Aortic smooth muscle cell (primary cell): ENCODE measurements at places on chromosomes 12 and 14. TPM values are rescaled to one million over a fixed set of nuclear protein-coding genes. Genes with fewer than 3 reads are reported as not detected.

Gene PLEKHG7
- 0.13 TPM in 1 of 2 replicates, not detected in the other for total RNA-seq

Gene INSM2
- not detected in 2 replicates for total RNA-seq

Gene KLRC4
- not detected in 2 replicates for total RNA-seq

Gene KRT6C
- not detected in 2 replicates for total RNA-seq

Gene HOXC4
- not detected in 2 replicates for total RNA-seq

Gene LRRC10
- not detected in 2 replicates for total RNA-seq

Gene KRT79
- total RNA-seq = not detected in 2 replicates

Gene SERPINA9
- not detected in 2 replicates for total RNA-seq

Gene HCAR2
- total RNA-seq = not detected in 2 replicates

Gene CYP27B1
- 0.19 and 0.40 TPM in 2 replicates for total RNA-seq

Gene LTBP2
- 202 and 239 TPM in 2 replicates for total RNA-seq

Gene RPGRIP1
- total RNA-seq = not detected in 2 replicates

Gene FOXM1
- 8.5 and 9.3 TPM in 2 replicates for total RNA-seq

Gene KDM5A
- 55.2 and 59.5 TPM in 2 replicates for total RNA-seq

Gene MIPOL1
- total RNA-seq = 10.0 and 12.5 TPM in 2 replicates

Gene COCH
- 0.06 TPM in 1 of 2 replicates, not detected in the other for total RNA-seq

Gene ACYP1
- 7.3 and 9.8 TPM in 2 replicates for total RNA-seq

Gene OR6C2
- total RNA-seq = not detected in 2 replicates

Gene TAS2R42
- not detected in 2 replicates for total RNA-seq

Gene GPRC5A
- 4.4 and 8.7 TPM in 2 replicates for total RNA-seq

Gene OTUB2
- total RNA-seq = 0.53 and 1.2 TPM in 2 replicates

Gene CCDC196
- not detected in 2 replicates for total RNA-seq

Gene TMEM119
- total RNA-seq = 5.8 and 16.1 TPM in 2 replicates

Gene EIF2B2
- 51.4 and 74.4 TPM in 2 replicates for total RNA-seq

Gene LMBR1L
- total RNA-seq = 33.5 and 34.1 TPM in 2 replicates

Gene FAIM2
- 0.81 and 2.0 TPM in 2 replicates for total RNA-seq

Gene SUPT16H
- 71.5 and 86.1 TPM in 2 replicates for total RNA-seq

Gene GPRC5D
- total RNA-seq = 0.25 TPM in 1 of 2 replicates, not detected in the other

Gene PTPRQ
- total RNA-seq = under 0.01 and 0.06 TPM in 2 replicates

Gene SIX1
- 0.68 and 0.79 TPM in 2 replicates for total RNA-seq

Gene GPR135
- 2.0 and 2.4 TPM in 2 replicates for total RNA-seq

Gene ADGRD1
- 0.13 and 1.4 TPM in 2 replicates for total RNA-seq

Gene SERPINA1
- total RNA-seq = not detected in 2 replicates

Gene MANSC1
- total RNA-seq = 4.2 and 6.8 TPM in 2 replicates

Gene TOMM20L
- not detected in 2 replicates for total RNA-seq

Gene ETFBKMT
- 2.6 and 4.0 TPM in 2 replicates for total RNA-seq

Gene KNTC1
- total RNA-seq = 19.5 and 28.9 TPM in 2 replicates

Gene ESRRB
- under 0.01 and 0.06 TPM in 2 replicates for total RNA-seq
